ENCODE measurements at places on chromosomes 7 and 10. TPM values are rescaled to one million over a fixed set of nuclear protein-coding genes. Genes with fewer than 3 reads are reported as not detected.

DNA sequence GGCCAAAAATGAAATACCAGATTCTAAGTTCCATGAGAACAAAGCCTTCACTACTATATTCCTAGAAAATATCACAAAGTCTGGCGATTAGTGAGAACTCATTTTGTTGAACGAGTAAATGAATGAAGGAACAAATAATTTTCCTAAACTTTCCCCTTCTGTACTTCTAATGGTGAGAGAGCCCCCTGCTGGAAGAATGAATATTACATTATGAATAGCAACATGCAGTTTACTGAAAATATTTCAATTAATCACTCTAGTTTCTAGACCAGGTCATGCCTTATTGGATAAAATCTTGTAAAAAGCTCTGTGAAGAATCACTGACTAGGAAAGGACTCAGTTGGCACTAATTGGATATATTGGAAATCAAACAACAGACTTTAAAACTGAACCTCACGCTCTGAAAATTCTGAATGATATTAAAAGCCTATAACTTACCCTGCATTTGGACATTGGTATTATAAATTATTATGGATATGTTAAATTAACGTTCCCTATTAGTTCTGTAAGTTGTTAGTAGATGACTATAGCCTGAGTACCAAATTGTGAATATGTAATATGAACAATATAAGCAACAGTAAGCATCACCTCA, 32.4 kb upstream of the MTPN start:
- no peaks in the 10 kb centered on the region for H3K27me3 ChIP-seq
- no peaks in the 10 kb centered on the region for H3K36me3 ChIP-seq
- H3K4me1 ChIP-seq, result no peaks in the 10 kb centered on the region

- H3K27me3 ChIP-seq, result no peaks in the 10 kb centered on the region
- 0 out of 2 replicates have a peak, but pooled peaks cover 2% of the 10 kb centered on the region for H3K4me1 ChIP-seq
- DNase-seq, result no peak
- H3K27ac ChIP-seq, result no peak overlapping the region
- no peak overlapping the region for H3K4me3 ChIP-seq
Measured at GRCh38 chr7:35747611-35748010, 52.7 kb upstream of the HERPUD2 start.

- H3K27ac ChIP-seq, result no peak overlapping the region
- no peaks in the 10 kb centered on the region for H3K36me3 ChIP-seq
- no peaks in the 10 kb centered on the region for H3K27me3 ChIP-seq
- H3K4me1 ChIP-seq, result peaks cover 2% of the 10 kb centered on the region
- no peak overlapping the region for H3K4me3 ChIP-seq
- DNase-seq, result no peak
Measured at GRCh38 chr10:21912625-21913024, 90.9 kb downstream of the DNAJC1 start.

DNA sequence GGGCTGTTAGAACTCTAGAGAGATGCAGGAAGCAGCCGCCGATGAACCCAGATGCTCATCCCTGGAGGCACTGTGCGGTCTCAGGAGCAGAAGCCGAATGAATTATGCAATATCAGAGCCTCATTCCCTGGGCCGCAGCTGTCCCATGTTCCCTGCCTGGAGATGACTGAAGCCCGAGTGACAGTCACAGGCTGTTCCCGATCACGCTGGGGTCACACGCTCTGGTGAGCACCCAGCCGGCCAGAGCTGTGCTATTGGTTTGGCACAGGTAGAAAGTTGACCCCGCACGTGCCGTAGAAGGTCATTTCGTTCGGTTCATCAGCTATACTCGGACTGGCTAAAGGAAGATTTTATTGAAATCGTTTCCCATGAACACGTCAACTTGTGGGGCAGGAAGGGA, 140.5 kb upstream of the SH2B2 start:
- H3K4me3 ChIP-seq, result no peak overlapping the region
- no peaks in the 10 kb centered on the region for H3K4me1 ChIP-seq
- no peaks in the 10 kb centered on the region for H3K27me3 ChIP-seq
- no peak overlapping the region for H3K27ac ChIP-seq
- no peaks in the 10 kb centered on the region for H3K36me3 ChIP-seq

The CRPPA gene
- total RNA-seq, result 0.71 TPM

DNA sequence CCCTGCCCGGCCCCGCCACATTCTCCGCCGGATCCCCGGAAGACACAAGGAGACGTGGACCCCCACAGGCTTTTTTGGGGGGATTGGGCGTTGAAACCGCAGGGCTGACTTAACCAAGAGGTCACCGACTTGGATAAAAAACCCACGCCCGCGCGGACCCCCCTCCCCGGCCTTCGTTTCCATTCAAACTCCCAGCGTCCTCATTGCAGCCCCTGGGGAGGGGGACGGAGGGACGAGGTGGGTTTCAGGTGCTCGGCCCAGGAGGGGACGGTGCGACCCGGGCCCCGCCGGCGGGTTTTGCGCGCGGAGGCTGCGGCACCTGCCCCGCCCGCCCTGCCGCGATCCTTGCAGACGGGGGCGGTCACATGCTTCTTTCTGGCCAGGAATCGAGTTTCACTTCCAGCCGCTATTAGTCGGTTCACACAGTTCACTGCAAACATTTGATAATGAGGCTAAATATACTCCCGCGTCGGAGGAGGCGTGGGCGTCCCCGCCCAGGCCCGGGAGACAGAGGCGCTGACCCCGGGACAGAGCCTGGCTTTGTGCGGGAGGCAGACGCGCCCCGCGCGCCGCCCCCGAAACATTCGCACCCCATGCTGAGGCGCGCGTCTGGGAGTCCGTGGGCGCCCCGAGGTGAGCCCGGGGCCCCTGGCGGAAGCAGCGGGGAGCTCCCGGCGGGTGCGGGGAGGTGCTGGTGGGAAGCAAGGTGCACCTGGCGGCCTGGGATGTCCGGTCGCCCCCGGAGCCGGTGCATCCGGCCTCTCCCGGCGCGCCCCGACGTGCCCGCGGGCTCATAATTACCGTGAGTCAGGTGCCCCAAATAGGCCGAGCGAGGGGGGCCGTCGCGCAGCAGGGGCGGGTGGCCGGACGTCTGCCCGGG, 2.7 kb upstream of the PDGFA start:
- H3K4me1 ChIP-seq, result peaks cover 5% of the 10 kb centered on the region
- H3K27me3 ChIP-seq, result peaks cover 44% of the 10 kb centered on the region
- no peaks in the 10 kb centered on the region for H3K36me3 ChIP-seq
- H3K27ac ChIP-seq, result no peak overlapping the region

GRCh38 chr10:96890580-96890979, 58.5 kb downstream of the LCOR start:
- H3K27me3 ChIP-seq, result no peaks in the 10 kb centered on the region
- peaks cover 5% of the 10 kb centered on the region for H3K36me3 ChIP-seq
- no peak overlapping the region for H3K27ac ChIP-seq
- DNase-seq, result no peak

Measured in H1 (cell line).